ENCODE measurements at places on chromosomes 7 and 10.

DNA sequence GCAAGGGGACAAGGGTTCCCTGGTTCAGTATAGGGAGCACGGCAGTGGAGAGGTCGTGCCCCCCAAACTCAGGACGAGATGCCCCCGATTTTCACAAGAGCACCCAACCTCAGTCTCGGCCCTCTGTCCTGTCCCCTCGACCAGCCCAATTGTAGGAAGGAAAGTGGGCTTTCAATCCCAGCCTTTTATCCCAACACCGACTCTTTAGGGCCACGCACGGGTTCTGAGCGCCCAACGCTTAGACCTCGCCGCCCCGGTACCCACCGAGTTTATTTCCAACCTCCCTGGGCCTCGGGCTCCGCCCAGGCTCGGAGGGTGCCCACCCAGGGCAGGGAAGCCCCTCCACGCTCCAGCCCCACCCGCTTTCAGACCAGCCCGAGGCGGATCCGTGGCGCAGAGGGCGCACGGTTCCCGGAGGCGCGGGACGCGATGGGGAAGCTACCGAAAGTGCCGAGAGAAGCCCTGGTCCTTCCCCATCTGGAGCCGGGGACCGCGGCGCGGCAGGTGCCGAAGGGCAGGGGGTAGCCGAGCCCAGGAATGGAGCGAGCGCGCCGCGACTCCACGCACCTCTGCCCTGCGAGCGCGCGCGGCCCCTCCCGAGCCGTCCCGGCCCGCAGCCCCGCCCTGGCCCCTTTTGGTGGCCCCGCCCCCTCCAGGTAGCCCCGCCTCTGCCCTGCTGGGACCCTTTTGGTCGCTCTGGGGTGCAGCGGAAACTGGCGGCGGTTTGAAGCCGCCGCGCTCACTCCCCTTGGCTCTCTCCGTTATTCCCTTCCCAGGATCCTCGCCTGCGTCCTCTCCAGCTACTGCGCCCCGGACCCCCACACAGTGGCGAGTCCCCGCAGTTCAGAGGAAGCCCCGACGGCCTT, 20.4 kb downstream of the GRID2IP start:
- DNase-seq: no peak

GRCh38 chr10:103820101-103821062, 35.0 kb downstream of the SH3PXD2A start:
- DNase-seq: no peak

DNA sequence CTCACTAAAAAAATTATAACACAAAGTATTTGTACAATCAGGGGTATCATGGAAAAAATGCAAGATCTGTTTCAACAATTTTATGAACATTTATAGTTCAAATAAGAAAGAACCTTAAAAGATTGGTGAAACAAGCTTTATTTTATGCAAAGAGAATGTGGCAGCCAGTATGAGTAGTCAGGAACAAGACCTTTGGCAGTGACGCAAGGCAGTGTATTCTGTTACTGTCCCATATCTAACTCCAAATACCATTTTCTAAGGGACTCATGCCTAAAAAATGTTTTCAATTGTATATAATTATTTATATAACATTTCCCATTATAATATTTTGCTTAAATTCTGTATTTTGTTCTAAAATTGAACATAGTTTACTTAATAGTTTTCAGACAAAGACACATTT, 19.1 kb upstream of the FAM53B start:
- no peak for DNase-seq

GRCh38 chr10:12241810-12242529, 46.0 kb downstream of the CDC123 start:
- no peak for DNase-seq

DNA sequence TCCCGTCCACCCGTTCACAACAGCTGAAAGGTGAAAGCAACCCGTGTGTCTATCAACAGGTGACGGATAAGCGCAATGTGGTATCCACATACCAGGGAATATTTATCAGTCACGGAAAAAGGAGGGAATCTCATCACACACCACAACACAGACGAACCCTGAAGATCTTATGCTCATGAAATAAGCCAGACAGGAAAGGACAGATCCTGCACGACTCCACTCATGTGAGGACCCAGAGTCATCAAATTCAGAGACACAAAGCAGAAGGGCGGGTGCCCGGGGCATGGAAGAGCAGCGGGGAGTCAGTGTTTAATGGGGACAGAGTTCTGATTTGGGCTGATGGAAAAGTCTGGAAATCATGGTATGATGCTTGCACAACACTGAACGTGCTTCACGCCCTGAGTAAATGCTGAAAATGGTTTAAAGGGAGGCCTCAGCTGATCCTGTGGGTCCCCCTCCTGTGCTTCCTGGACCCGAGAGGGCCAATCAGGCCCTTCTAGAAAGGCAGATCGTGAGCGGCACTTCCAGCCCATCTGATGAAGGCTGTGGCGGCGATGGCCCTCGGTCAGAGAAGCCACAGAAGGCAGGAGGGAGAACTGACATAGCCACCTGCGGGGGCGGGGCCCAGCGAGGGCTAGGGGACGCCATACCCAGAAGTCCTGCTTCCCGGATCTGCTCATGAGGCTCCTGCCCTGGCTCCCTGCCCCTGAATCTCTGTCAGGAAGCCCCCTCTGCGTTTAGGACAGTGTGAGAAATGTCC, 19.1 kb downstream of the WDR86 start:
- DNase-seq: no peak

- DNase-seq: no peak
Measured at GRCh38 chr7:38168890-38169570, 9.0 kb upstream of the STARD3NL start.

DNA sequence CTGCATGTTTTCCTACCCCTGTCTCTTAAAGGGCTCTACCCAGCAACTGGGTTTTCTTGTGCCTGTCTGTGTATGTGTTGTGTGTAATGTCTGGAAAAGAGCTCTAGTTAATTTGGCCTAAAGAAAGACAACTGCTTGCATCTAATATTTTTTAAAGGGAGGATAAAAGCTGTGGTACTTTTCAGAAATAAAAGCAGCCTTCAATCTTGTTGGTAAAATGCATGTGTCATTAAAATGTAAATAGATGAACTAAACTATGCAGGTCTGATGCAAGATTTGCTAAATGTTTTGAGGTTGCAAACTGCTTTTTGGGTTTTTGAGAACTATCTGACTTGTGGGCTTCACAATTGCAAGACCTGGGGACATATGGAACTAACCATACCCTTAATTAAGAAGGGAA, 445.3 kb downstream of the HTR7 start:
- DNase-seq: no peak

Measured in GM04504 (cell line).